ENCODE measurements at places on chromosomes 4 and X. TPM values are rescaled to one million over a fixed set of nuclear protein-coding genes. Genes with fewer than 3 reads are reported as not detected.
A peak's percentile ranks its signal among the peaks of the same experiment; 100 is the strongest.

DNA sequence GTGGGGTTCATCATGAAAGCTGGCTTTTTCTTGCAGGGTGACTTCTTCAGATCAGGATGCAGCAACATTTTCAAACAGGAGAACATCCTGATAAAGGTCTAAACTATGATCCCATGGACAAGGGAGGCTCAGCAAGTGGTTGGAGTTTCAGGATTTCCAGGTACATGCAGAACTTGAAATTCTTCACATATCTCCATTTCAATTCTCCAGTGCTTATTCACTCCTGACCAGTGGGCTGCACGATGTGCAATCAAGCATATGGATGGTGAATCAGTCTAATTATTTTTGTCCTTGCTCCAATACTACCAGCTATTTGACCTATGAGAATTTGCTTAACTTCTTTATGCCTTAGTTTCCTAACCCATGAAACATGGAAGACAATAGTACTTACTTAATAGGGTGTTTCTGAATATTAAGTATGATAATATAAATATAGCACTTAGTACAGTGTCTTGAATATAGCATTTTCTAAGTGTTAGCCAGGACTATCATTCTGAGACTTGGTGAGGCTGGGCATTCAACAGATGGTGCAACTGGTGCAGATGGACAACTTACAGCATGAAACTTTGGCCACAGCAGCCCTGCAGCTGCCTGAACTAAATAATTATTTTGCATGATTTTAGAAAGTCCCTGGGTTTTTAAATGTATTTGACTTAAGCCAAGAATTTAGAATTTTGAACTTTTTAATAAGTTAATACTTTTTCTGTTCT lies 92.4 kb downstream of the HPGD start:
- no peak for DNase-seq

Gene PPP1R3F
- total RNA-seq: 6.9 TPM

Gene SLBP
- 67.0 TPM for total RNA-seq

DNA sequence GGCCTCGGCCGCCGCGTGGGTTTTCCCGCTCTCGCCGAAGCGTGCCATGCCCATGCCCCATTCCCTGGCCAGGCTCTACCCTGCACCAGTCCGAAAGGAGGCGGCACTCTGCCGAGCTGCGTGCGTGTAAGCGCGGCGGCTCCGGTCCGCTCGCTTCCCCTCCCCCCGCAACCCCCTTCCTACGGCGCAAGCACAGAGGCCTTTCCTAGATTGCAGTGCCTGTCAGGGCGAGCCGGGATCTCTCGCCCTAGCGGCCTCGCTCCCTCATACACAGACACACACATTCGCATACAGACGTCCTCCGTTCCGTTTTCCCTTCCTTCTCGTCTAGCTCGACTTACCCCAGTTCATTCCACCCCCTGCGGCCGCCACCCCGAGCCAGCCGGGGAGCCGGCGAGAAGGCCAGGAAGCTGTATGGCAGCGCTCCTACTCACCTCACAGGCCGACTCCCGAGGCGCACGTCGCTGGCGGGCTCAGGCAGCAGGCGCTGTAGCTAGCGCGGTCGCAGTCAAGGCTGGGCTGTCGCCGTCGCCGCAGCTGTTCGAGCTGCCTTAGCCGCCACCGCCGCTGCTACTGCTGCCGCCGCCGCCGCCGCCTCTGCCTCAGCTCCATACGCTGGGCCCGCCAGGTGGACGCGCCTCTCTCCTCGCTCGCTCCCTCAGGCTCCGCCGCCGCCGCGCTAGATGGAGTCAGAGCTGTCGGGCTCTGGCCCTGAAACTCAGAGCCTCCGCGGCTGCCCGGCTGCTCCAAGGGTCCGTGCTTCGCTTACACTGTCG lies 615 bp downstream of the NEXMIF start:
- DNase-seq: peak; percentile 55

- DNase-seq: no peak
Measured at GRCh38 chrX:68139791-68140190, 293.5 kb downstream of the OPHN1 start.

- no peak for DNase-seq
Measured at GRCh38 chrX:110852180-110852579, 56.6 kb upstream of the CHRDL1 start.

GRCh38 chrX:69031181-69031580 lies 134.1 kb downstream of the PJA1 start:
- DNase-seq: peak; percentile 71

DNA sequence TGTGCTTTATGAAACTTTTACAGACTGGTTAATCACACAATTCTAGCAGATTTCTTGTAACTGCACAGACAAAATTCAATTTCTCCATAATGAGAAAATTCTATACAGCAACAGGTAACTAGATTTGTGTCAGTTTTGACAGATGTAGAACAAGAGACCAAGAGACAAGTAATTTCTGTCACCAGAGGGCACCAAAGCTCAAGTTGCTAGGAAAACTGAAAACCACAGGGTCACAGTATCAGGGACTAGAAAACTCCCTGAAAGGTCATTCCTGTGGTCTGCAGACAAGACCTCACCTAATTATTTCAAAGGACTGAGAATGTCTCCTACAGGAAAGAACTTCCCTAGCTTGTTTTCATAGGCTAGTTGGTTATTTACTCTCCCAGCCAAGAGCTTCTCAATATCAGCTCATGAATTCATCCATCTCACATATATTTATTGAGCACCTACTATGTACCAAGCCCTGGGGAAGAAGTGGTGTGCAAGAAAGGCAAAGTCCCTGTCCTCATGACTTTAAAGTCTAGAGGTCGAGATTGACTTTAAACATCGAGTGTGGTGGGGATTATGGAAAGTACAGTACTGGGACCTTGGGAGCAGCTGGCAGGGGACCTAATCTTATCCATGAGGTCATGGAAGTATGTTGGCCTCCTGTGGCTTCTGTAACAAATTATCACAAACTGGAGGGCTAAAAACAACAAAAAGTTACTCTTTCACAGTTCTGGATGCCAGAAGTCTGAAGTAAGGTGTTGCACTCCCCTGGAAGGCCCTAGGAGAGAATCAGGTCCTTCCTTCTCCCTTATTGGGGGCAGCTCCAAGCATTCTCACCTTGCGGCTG lies 47.8 kb upstream of the SETD7 start:
- DNase-seq: no peak

Gene MAGEB10
- not detected for total RNA-seq

DNA sequence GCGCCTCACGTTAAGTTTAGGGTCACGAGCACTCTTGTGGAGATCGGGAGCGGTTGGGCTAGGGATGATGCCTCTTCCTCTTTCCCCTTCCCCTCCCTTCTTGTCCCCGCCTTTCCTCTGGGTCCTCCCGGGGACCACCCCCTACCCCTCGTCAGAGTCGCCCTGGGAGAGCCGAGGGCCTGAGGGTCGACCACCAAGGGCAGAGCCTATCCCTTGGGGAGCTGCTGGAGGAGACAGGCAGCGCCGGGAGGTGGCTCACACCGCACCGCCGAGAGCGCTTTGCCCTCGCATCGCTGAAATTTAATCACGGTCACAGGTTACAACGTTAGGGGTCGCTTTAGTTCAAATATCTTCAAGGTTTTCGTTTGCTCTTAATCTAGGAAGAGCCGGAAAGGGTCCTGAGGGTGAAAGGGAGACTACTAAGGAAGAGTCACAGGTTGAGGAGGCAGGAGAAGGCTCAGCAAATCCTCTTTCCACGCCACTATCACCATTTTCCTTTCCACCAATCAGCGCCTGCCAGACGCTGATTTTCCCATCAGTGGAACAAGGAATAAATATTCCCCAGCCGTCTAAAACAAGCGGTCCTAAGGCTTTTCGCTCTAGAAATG lies 528 bp upstream of the SNCA start:
- peak; percentile 83 for DNase-seq

DNA sequence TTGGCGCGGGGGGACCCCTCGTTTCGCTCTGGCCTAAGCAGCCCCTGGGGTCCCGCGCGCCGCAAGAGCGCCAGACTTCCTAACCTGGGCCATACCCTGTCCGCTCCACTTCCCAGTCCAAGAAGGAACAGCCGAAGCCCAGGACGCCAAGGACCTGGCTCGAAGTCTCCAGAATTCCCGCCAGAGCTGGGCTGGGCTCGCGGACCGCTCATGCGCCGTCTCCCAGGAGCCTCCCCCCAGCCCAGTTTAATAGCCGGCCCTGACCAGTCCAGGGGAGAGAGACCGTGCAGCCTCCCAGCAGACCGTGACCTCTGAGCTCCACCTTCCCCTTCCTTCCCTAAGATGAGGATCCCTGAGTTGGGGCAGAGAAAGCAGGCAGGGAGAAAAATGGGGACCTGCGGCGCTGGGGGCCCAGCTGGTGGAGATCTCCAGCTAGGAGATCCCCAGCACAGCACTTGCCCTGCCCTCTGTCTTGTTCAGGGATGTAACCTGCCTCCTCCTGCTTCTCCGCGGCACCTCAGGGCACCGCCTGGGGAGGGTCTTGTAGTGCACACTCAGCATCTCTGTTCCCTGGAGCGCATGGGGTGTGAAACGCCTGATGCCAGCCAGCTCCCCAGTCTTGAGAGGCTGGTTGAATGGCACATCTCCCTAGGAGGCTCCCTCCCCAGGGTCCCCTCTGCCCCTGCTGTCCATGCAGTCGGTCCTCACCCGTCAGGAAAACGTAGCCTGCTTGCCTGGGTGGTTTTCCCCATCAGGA lies 1.2 kb upstream of the LETM1 start:
- DNase-seq: no peak

Gene NDNF
- 0.17 TPM for total RNA-seq

Gene XAGE2
- not detected for total RNA-seq

- no peak for DNase-seq
Measured at GRCh38 chr4:188015025-188015940, 19.7 kb downstream of the ZFP42 start.

DNA sequence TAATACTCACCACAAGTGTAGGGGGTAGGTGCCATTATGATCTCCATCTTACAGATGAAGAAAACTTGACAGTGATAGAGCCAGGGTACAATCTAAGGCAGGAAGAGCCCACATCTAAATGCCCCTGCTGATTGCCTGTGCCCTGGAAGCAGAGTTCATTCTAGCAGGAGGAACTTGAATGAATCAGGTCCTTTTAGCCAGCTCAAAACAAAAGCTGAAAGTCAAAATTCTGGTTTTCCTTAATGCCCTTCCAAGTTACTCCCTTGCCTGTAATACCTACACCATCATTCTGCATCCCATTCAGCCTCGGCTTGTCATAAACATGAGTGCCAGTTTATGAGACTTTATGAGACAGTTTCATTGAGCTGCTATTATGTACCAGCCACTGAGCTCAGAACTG lies 89.6 kb downstream of the SCD5 start:
- no peak for DNase-seq

DNA sequence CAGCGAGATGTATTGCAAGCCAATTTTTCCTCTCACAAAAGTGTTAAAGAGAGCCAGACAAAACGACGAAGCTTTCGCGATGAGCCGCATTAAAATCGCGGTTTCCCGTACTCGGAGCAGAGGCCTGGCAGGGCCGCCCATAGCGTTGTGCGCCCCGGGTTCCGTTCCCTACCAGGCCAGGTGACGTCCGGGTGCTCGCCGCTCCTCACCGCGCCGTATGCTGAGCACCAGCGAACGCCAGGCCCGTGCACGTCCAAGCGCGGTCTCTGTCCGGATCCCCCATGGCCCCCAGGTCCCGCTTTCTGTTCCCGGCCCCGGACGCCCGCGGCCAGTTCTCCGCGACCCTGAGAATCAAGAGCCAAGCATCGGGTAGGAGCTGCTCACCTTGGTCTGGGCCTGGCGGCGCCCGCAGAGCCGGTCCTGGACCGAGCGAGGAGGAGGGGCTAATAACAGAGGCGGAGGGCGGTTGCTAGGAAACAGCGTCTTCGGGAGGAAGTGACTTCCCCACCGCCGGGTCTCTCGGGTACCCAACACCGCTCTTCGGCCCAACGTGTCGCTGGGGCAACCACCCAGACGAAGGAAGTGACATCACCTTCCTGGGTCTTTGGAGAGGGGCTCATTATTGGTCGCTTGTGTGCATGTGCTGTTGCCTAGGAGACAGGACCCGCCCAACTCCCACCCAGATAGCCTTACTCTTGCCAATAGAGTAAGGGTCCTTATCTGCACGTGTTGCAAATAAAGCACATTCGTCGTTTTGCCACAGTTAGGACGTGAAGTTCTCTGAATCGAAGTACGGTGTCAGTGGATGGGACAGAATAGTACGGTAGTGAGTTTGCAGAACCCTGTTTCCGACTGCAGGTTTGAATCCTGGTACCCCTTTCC lies at the start of gene MAP9:
Gene MAP9 (minus strand): TSS at position 579 of the 882 bp plus-strand sequence. CDS start 1,115 bp downstream, outside the sequence.
- peak; percentile 99 for DNase-seq

DNA sequence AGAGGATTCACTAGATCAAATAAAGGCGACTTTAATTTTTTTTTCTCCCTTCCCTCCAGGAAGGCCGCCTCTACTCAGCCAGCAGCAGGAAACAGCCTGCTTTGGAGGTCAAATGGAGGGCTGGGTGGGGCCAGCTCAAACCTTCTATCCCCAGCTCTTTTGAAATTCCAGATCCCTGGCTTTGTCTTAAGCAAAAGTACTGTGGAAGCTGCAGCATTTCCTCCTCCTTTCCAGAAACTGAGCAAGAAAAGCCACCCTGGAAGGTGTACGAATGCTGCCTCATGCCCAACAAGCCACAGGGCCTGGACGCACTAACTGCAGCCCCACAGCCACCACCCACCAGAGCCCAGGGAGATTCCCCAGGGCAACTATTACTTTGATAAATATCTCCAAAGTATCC lies 55.1 kb upstream of the ZCCHC13 start:
- peak; percentile 57 for DNase-seq

Gene STS
- total RNA-seq: 3.6 TPM

Gene REELD1
- total RNA-seq: not detected

GRCh38 chrX:98338544-98338943 lies 1454.8 kb downstream of the RPA4 start:
- DNase-seq: no peak

DNA sequence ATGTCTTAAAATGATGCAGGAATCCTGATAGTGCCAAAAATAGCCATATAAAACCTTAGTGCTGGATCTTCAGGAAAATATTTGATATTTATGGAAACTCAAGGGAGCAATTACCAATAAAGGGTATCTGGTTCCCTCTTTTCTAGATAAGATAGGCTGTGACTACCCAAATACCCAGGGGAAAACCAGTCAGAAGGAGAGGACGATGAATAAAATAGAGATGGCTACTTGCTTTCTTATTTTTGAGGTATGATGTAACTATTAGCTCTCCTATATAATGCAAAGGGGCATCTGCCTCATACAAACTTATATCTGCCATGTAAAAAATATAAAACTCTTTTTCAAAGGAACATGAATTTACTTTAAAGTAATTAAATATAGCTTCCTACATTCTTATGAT lies 23.4 kb upstream of the COX18 start:
- DNase-seq: no peak

- no peak for DNase-seq
Measured at GRCh38 chr4:120331486-120332370, 265.1 kb upstream of the MAD2L1 start.

Gene ERCC6L
- total RNA-seq: 18.1 TPM

DNA sequence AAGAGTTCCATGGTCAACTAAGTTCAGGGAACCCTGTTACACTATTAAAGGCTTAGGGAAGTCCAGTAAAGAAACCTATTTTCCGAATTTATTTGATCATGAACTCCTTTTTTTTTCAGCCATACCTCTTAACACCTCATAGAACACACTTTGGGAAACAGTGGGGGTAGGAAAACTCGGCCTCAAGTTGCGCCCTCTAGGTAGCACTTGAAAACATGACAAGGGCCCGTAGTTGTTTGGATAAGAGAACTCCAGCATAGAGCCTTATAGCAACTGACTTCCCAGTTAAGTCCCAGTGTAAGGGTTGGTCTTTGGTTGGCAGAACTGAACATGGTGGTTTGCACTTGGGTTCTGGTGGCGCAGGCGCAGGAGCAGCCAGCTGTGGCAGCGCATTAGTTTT lies 14.4 kb downstream of the OGT start:
- DNase-seq: no peak

- no peak for DNase-seq
Measured at GRCh38 chr4:77593101-77593500, 12.5 kb upstream of the CXCL13 start.

Gene SLC10A3
- total RNA-seq: 8.8 TPM

Gene BMPR1B
- 0.72 TPM for total RNA-seq

All from H9 (cell line).